CD4-positive, alpha-beta T cell treated with Interleukin-10 for 1 hour (primary cell): ENCODE measurements at places on chromosomes 12 and 14.

DNA sequence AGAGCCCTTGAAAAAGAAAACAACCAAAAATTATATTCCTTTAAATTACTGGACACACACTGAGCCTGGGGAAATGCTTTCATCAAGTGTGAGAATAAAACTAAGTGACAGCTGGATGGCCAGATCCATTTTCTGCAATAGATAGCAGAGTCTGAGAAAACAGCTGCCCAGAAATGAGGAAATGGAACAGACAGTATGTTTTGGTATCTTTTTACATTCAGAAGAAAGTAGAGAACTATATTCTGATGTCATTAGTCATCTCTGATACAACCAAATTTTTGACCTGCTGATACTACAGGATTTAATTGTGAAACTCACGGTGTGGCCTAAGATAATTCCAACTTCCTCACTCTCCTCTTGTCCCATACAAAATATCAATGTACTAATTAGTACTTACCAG, 78.2 kb downstream of the HMGA2 start:
- DNase-seq = no peak

DNA sequence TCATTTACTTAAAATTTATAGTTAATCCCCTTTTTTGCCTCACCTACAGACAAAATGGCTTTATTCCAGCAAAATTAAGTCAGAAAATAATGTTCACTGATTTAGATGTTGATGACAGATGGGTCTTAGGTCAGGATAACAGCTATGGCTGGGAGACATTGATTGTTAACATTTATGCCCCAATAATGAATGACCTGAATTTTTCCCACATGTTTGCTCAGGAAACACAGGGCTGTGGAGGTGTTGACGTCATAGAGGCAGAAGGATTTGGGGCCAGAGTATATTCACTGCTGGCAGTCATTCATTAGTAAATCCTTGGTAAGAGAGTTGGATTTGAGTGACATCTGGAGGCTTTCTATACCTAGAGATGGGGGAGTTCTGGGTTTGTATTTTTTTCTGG, 121.3 kb downstream of the PDE3A start:
- no peak for DNase-seq

DNA sequence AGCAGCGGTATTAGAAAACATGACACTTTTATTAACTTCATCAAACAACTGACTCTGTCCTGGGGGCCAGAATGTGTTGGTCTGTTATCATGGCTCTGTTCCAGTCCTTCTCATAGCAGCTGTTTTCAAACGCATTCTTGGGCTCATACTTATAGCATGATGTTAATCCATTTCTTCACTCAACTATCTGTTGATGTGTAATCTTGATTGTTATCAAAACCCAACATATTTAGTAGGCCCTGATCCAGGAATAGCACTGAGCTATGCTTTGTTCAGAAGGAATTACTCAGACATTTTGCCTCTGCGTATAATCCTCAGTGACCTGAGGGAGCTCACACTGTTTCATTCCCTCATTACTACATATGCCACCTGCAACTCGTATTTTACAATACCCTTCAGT, 315.9 kb downstream of the BMP4 start:
- no peak for DNase-seq

DNA sequence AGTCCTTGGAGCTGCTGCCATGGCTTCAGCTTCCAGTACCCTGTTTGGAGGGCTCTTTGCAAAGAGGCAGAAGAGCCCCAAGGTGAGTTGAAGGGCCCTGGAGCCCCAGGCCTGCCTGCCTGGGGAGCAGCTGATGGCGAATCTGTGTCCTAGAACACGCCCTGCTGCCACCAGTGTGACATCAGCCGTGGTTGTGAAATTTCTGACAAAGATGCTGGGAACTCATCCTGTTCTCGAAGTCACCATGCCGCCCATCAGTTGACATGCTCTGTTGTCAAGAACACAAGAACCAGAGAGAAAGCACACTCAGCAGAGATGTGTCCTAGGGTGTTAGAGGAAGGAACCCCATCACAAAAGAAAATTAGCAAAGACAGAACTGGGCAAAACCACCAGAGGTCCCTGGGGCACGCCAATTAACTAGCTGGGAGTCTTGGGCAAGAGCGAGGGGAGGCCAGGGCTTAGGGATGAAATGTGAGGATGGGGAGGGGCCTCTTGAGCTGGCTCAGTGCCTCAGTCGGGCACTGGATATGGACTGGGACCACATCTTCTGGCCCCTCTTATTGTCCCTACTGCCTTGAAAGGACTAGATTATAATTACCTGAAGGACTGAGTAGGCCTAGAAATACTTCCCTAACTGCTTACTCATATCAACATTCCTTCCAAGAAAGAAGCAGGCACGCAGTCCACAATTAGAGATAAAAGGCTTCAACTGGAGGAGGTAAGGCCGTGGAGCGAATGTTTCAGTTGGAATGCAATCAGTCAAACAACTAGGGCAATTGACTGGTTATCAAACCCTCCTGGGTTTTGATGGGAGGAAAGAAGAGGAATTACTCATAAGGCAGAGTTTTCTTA, 163.1 kb downstream of the CACNA1C start:
- DNase-seq = no peak

GRCh38 chr12:105740970-105741725, 397.6 kb downstream of the NUAK1 start:
- no peak for DNase-seq
